ENCODE measurements at places on chromosomes 1 and 21.
A peak's percentile ranks its signal among the peaks of the same experiment; 100 is the strongest.

GRCh38 chr1:33468967-33469366, 3.5 kb upstream of the ZSCAN20 start:
- no peak for DNase-seq

GRCh38 chr1:197222025-197222685, 45.9 kb upstream of the CRB1 start:
- DNase-seq = no peak

- DNase-seq = no peak
These were observed 320.3 kb downstream of the KIF26B start for GRCh38 chr1:245475126-245475525.

DNA sequence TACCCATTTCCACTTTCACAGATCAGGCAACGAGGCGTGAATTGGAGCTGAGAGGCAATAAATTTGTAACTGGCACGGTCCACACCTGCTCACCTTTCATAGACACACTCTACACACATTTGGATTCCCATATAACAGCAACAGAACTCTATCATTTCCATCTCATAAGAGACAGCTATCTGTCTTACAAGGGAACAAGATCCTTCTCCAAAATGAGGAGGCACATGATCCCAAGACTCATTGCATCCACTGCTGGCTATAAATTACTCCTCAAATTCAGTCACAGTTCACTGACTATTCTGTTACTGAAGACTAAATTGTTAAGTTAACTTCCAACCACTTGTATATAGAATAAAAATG, 342.8 kb downstream of the MATN1 start:
- no peak for DNase-seq

GRCh38 chr1:186605762-186606350, 74.4 kb downstream of the PTGS2 start:
- DNase-seq = peak; percentile 72

DNA sequence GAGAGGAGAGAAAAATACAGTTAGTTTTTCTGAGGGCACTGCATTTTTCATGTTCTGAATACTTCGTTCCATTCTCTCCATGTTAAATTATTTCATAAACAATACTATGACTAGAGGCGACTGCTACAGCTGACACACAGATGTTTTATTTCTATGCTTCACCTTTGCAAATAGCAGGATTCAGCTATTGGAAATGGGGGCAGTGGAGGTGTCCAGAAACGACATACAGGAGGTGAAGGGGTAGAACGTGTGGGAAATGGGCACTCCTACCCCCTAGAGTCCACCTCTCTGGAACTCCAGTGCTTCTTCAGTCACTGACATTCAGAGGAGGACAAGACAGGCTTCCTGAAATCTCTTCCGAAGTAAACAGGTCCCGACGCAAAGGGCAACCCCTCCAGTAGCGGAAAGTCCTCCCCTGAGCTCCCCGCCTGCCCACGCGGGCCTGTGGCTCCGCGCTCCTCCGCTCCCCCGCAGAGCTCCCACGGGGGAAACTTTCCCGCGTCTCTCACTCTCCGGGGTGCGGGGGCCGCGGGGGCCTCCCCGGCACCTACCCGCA, 480 bp downstream of the DPYD start:
- peak; percentile 17 for DNase-seq

DNA sequence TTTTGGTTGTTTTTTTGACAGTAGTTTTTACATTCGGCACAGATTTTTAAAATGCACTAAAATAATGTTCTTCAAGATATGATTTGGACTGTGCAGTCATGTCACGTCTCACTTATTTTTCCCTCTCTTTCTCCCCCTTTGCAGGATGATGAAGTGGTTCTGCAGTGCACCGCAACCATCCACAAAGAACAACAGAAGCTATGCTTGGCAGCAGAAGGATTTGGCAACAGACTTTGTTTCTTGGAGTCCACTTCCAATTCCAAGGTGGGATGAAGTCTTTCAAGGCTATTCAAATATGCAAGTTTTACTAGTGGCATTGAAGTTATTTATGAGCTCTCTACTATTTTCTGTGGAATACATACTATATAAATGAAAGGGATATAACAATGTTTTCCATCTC, 228.4 kb downstream of the RYR2 start:
- no peak for DNase-seq

DNA sequence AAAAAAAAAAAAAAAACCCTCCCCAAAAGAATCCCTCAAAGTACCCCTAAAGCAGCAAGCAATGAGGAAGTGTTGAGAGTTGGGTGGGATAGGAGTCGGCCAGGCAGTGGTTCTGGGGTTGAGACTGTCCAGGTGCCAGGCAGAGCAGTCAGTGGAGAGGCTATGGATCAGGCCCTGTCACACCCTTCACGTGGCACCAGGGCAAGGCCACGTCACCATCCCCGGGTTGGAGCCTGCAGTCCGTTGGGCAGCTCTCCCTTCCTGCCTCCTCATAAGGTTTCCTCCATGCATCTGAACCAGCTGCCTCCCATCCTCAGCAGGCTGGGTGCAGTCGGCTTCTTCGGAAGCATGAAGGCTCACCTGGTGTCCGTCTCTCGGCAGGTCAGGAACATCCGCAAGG, 36.5 kb upstream of the SELENON start:
- DNase-seq = no peak

- peak; percentile 99 for DNase-seq
These were observed at the start of gene IQCC for GRCh38 chr1:32205401-32206370. Gene IQCC (plus strand): TSS chr1:32205671. CDS start chr1:32205682, 11 bp downstream.

DNA sequence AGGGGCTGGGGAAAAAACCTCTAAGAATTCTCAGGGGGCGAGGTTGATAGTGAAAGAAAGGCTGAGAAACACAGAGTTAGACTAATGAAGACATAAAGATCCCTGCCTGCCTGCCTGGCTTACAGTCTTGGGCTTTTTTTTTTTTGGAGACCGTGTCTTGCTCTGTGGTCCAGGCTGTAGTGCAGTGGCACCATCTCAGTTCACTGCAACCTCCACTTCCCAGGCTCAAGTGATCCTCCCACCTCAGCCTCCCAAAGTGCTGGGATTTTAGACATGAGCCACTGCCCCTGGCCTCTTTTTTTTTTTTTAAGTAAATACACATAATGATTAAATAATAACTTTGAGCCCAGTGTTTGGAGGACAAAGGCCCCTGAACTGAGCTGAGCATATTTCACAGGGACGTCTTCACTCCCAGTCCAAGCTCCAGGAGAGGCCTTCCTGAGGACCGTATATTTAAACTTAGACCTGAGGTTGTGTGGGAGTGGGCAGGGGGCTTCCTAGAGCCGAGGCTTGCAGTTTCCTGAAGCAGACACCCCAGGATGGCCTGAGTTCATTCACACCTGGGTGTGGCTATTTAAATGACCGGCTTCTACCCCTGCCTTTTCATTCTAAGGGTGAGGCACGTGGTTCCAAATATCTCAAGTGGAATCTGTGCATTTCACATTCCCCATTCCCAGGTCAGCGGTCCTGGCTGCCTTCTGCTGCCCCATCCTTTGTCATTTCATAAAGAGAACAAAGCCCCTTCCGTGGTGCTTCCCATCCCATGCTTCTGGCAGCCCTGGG, 16.0 kb upstream of the EFHD2 start:
- no peak for DNase-seq

- DNase-seq = no peak
These were observed 123.1 kb downstream of the CLIC6 start for GRCh38 chr21:34791776-34792503.

DNA sequence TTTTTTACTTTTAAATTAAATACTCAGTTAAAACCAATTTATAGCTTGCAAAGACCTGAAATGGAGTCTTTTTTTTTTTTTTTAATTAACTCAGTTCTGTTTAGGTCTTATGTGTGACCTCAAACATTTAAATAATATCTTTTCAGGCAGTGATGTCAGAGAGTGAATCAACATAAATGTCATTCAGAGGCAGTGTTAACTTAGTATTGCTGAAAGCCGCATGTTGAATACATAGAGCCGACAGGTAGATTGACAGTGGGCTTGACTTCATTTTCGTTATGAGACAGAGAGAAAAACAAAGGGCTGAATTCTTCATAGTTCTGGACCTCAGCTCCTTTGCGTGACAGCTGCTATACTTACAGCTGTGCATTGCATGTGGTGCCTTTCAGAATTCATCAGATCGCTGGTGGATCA, 51.5 kb downstream of the PRDM2 start:
- no peak for DNase-seq

- no peak for DNase-seq
These were observed 499.1 kb upstream of the RUNX1 start for GRCh38 chr21:35547946-35548774.

- DNase-seq = no peak
These were observed 67.9 kb downstream of the CYYR1 start for GRCh38 chr21:26505211-26505610.

- no peak for DNase-seq
These were observed 13.0 kb upstream of the SLC35A3 start for GRCh38 chr1:99956755-99957154.

- DNase-seq = no peak
These were observed 40.1 kb upstream of the ADGRL2 start for GRCh38 chr1:81760477-81761097.

- DNase-seq = no peak
These were observed 63.8 kb downstream of the OLFML3 start for GRCh38 chr1:114043054-114043453.

- DNase-seq = no peak
These were observed 6.8 kb upstream of the PLCH2 start for GRCh38 chr1:2469103-2469940.

GRCh38 chr1:57910305-57910704, 486.4 kb upstream of the DAB1 start:
- no peak for DNase-seq

- no peak for DNase-seq
These were observed 7.1 kb upstream of the UBXN10 start for GRCh38 chr1:20178634-20179370.

- DNase-seq = no peak
These were observed 24.0 kb downstream of the DR1 start for GRCh38 chr1:93369734-93370133.

GRCh38 chr1:222912730-222913129, 97.9 kb downstream of the DISP1 start:
- no peak for DNase-seq

DNA sequence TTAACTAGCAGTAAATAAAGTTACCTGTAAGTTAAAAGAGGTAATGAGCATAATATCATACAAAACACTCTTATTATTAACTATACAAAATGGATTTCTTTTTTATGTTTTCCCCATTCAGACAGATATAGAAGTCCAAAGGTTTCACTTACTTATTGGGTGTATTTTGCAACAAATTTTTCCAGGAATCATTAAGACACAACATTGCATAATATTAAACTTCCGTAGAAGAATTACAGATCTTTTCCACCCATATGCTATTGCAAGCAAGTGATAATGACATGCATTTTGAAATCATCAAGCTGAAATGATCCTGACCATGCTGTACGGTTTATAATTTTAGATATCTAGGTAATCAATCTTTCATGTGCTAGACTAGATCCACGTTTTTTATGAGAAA, 957.0 kb downstream of the NCAM2 start:
- DNase-seq = no peak

DNA sequence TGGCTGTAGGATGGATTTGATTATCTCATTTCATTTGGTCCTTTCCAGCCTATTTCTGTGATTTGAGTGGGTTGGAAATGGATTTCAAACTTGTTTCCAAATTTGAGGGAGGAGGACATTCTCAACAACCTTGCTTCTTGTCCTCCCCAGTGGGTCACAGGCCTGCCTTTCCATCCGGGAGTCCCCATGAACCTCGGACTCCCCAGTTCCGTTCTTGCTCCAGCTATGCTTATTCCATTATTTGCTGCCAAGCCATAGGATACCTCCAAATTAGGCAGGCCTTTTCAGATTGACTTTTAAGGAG, 97.8 kb downstream of the DUSP10 start:
- DNase-seq = no peak

- DNase-seq = no peak
These were observed 19.2 kb downstream of the FMO2 start for GRCh38 chr1:171204296-171204695.

All from HEK293T (cell line).